Sciatic nerve (tissue), 2 donors: ENCODE measurements at places on chromosomes 12 and 14. TPM values are rescaled to one million over a fixed set of nuclear protein-coding genes. Genes with fewer than 3 reads are reported as not detected.

DNA sequence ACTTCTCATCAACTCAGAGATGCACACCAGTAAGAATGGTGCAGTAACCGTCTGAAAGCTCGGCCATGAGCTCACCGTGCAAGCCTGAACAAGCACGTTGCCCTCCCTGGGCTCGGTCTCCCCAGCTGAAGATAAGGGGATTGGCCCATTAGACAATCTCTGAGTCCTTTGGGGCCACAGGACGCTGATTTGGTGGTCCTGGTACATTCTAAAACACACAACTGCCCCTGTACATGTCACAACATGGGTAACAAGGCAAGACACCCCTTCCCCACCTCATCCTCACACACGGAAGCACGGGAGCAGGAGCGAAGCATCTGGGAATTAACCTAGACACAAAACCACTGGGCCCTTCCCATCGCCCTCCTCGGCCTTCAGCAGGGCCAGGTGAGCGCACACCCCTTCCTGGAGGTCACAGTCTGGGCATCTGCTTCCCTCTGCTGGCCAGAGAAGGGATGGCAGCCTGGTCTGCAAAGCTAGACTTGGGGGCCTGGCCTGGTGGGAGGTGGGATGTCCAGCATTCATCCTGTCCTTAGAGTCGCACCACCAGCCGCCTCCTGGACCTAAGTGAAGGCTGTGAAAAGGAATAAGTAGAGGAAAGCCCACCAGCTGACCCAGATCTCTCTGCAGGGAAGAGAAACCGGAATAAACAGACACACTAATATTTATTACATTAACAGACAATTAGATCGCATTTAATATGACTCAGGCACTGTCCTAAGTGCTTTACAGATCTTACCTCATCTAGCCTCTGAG, 18.9 kb upstream of the SMUG1 start:
- peak; percentile 90 for DNase-seq

Gene SLC35F4
- not detected for total RNA-seq

- peak; percentile 10 for DNase-seq
These were observed 243.2 kb downstream of the CACNA1C start for GRCh38 chr12:2295941-2296461.

DNA sequence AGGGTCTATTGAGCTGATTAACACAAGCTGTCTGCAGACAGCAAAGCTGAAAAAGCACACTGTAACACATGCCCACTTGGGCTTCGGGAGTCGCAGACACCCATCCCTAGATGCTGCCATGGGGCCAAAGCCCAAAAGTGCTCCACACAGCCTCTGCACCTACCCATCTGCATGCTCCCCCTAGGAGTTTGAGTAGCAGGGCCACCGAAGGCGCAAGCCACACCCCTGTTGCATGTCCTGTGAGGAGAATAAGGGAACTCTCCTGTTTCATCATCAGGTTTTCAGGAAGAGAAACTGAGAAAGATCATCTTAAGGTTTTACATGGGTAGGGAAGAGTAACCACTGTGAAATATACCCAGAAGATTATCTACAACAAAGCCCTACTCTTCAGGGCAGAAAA, 5.6 kb upstream of the ST8SIA1 start:
- DNase-seq: no peak

DNA sequence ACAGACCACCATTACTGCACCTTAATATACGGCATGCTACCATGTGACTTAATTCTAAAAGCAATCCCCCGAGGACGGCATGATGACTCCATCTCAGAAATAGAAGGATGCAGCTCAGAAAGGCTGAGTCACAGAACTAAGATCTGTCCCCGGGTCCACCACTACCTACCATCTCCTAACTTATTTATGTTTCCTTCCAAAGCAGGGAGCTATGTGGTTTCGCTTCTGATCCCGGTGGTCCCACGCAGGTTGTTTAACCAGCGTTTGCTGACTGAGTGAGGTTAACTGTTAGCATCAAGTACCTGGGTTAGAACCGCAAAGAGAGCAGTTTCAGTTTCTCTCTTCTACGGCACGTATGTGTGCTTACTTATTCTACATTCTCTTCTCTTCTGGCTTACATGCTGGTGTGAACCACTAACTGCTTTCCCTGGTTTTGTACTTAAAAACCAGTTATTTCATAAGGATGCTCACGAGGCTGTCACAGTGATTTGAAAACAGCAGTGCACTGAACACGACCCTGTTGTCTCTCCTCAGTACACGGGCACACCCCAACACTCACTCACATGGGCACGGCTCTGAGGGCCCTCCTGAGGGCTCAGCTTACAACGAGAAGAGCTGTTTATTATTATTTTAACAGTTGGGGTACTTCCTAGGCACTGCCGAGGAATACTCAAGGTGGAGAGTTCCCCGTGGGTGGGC, 66.7 kb downstream of the CCDC88C start:
- no peak for DNase-seq

Gene NPFF
- total RNA-seq: not detected

- no peak for DNase-seq
These were observed 69.4 kb upstream of the PRIMA1 start for GRCh38 chr14:93857500-93858283.

DNA sequence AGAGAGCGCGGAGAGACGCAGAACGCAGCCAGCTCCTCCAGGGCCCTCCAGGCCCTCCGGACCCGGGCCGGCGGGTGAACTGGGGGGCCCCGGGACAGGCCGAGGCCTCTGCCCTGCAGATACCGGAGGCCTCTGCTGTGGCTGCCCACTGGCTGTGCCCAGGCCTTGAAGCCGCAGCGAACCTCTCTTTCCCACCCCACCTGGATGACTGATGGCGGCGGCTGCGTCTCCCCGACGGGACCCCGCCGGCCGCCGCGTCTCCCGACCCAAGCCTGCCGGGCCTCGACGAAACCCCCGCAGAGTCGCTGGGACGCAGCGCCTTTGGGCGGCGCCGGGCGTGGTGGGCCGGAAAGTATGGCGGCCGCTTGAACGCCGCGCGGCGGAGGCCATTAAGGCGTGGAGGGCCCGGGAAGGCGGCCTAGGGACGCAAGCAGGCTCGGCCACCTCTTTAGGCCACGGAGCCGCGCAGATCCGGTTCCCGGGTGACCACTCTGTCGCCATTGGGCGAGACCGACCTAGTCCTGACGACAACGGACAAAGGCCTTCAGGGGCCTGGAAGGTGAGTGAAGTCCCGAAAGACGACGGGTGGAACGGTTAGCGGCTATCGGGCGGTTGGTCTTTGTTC, 8.4 kb upstream of the ERGIC2 start:
- DNase-seq: no peak

DNA sequence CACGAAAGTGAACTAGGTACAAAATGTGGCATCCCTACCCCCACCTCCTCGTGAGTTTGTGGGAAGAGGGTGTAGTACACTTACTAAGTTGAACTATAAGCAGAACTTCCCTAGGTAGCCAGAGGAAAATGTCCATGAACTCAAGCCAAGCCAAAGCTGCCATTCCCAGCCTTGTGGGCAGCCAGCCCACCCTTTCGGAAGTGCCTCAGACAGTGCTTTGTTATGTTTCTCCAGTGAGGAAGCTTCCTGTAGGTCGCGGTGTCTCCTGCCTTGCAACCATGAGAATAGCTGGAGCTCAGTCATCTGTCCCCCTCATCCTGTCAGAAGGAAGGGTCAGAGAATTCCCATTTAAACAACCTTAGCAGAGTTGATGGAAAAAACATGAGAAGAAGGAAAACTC, 266.9 kb downstream of the DUSP6 start:
- DNase-seq: no peak

DNA sequence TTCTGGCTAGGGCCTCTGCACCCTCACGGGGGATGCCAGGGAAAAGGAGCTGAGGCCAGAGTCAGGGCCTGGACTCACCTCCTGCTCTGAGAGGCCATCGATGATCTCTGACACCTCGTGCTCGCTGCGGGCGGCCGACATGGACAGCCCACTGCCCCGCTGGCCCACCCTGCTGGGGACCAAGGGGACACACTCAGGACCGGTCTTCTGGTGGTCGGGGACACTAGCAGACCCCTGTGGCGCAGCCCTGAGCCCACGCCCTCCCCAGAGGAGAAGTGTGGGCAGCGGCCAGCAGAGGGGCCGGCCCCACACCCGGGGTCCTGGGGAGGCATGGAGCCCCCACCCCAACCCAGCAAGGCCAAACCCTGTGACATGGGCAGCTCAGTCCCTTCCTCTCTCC, 134.6 kb downstream of the RFLNA start:
- no peak for DNase-seq

- DNase-seq: no peak
These were observed 1.0 kb downstream of the NAA25 start for GRCh38 chr12:112107306-112108201.

GRCh38 chr12:122403831-122404230, 18.6 kb downstream of the CLIP1 start:
- no peak for DNase-seq

- DNase-seq: no peak
These were observed 100.0 kb downstream of the PPP2R5C start for GRCh38 chr14:101861464-101861863.

GRCh38 chr12:95788637-95789036, 1.9 kb downstream of the NTN4 start:
- DNase-seq: no peak

DNA sequence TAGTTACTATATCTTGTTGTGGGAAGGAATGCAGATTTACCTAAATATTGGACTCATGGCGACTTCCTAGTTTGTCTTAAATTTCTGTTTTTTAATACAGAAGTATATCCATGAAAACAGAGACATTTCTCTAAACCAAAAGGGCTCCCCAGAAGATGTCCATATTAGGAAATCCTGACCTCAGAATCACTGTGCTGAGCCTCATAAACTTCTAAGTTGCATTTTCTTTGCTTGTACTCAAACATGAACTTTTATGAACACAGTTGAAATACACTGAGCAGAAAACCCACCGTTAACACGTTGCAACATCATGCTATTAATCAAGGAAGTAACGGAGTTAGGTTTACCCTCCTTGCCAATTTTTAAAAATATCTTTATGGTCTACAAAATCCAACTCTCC, 42.9 kb upstream of the NR2C1 start:
- no peak for DNase-seq

Gene PLA2G1B
- total RNA-seq: not detected

- DNase-seq: no peak
These were observed 174.4 kb downstream of the MON2 start for GRCh38 chr12:62640910-62641448.

GRCh38 chr14:104784218-104784568, 11.4 kb downstream of the AKT1 start:
- DNase-seq: no peak

Gene TEAD4
- 30.1 TPM for total RNA-seq

GRCh38 chr12:132525833-132526455, 36.0 kb downstream of the FBRSL1 start:
- no peak for DNase-seq

Gene RNU6-8
- not detected for total RNA-seq

Gene CPNE6
- total RNA-seq: not detected

GRCh38 chr14:96053600-96054381, 14.6 kb downstream of the C14orf132 start:
- DNase-seq: no peak

DNA sequence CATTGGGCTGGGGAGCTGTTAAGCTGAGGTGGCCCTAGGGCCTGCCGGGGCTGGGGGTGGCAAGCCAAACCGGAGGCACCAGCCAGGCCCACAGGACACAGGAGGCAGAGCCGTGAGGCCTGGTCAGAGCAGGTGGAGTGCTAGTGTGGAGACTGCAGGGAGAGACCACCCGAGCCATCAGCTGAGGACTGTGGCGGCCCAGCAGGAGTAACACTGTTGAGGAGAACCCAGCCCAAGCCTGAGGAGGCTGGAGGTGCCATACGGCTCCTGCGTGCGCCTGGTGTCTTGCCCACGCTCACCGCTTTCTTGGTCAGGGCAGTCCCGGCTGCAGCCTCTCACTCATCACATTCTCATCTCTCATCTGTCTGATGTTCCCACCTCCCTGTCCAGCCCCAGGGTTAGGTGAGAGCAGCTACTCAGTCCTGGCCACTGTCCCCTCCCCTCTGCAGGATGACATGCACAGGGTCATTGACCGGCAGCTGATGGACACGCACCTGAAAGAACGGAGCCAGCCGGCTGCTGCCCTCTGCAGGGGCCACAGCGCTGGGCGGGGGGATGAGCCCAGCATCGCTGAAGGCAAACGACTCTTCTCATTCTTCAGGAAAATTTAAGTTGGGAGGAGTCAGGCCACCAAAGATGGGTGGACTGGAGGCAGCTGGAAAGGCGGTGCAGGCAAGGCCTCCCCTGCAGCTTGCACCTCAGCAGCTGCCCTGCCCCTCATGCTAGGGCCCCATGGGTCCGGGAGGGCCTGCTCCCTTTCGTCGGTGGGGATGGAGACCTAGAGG, 23.8 kb downstream of the RAB35 start:
- DNase-seq: no peak

DNA sequence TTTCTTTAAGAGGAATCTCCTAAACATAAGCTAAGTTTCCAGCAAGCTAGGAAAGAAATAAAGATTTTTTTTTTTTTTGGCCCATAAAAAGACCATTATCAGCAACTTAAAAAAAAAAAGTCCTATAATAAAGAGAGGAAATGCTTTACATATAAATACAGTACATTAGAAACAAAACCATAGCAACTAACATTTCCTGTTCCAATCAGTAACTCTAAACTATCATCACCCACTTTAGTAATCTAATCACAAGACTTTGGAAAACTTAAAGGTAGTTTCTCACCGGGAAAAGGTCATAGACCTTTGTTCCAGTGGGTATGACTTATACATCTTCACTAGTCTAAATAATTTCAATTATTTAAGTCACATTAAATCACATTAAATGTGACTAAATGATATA, 11.1 kb downstream of the SPTSSA start:
- no peak for DNase-seq

Gene KLHDC1
- total RNA-seq: 20.7 TPM

DNA sequence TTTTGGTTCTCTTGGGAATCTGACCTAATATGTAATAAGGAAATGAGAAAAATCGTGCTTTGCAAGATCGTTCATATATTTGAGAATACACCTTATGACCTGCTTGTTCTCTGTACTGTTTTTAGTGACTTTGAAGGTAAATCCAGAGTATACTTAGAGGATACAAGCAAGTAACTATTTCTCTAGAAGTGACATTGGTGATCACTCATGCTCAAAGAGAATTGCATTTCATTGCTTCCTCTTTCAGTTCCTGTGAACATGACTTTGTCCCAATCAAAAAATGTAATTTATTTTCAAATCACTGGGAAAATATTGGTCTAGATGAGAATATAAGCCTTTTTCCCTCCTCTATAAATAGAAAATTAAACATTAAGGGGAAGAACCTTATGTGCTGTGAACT, 2.7 kb downstream of the KTN1 start:
- no peak for DNase-seq

Gene MMP19
- total RNA-seq: 9.1 TPM

Gene PTPRQ
- 4.8 TPM for total RNA-seq

Gene TAS2R8
- 0.27 TPM for total RNA-seq
